ENCODE measurements at places on chromosomes 1 and 21. TPM values are rescaled to one million over a fixed set of nuclear protein-coding genes. Genes with fewer than 3 reads are reported as not detected.
A peak's percentile ranks its signal among the peaks of the same experiment; 100 is the strongest.

DNA sequence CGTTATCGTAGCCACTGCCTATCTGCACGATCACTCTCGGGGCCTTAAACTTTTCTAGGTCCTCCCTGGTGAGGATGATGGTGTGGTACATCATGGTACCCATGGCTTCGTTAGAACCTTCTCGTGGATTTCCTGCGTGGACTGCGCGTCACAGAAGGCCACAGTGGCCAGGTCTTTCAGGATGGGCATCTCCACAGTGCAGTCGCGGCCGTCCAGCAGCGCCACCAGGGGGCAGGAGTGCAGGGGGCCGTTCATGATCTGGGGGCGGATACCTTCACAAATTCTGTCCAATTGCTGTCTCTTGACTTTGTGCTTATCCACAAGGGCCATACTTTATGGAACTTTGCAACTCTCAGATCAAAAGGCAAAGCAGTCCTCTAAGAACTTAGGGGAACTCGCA is 69.6 kb downstream of the WLS start:
- DNase-seq, result no peak

- no peak for DNase-seq
These were observed 142.6 kb downstream of the KAZN start for GRCh38 chr1:14741082-14741481.

GRCh38 chr21:45288441-45288841 is 746 bp upstream of the POFUT2 start:
- DNase-seq, result no peak

DNA sequence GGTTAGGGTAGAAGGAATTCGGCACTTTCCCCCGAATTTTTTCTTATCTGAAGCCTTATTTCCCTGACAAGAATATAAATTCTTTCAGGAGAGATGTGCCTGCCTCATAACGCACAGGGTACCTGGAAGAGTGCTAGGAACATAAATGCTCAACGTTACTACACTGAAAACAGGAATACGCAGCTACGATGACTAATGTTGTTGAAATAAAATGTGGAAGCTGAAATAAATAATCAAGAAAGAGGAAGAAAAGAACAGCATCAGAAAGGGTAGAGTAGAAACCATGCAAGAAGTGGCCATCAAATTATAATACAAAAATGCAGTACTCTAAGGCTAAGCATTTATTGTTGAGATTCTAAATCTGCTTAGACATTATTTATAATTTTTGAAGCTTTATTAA is 33.9 kb downstream of the SLC66A1 start:
- no peak for DNase-seq

DNA sequence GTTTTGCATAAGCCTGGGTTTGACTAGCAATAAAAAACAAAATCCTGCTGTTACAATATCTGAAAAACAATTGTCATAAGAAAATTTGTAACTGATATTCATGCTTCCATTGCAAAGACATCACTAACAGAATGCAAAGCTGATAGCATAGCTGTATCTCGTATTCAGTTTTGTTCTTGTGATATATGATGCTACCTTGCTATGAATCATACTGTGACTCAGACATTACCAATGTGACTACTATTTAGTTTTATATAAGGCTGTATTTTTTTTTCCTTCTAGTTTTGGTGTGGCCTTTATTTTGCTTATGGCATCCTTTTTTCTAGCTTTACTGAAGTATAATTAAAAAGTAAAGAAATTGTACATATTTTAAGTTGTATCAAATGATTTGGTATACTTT is 1381.8 kb downstream of the MRPL39 start:
- peak; percentile 65 for DNase-seq

DNA sequence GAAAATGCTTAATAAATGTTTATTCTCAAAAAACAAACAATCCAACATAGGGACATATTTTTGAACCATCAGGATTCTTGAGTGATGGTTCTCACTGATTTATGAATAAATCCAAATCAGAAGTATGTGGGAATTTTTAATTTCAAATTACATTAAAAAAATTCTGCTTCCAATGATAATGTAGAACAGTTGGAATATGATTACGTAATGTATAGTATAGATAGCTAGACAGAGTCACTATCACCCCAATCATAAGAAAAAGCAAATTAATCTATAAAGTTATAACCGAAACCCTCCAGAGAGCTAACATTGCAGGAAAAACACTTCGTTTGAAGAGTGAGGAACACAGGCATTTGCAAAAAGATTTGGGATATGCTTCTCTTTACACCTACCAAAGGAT is 1600.6 kb upstream of the B3GALT2 start:
- no peak for DNase-seq

GRCh38 chr1:64875101-64875500 is 91.2 kb downstream of the JAK1 start:
- DNase-seq, result no peak

DNA sequence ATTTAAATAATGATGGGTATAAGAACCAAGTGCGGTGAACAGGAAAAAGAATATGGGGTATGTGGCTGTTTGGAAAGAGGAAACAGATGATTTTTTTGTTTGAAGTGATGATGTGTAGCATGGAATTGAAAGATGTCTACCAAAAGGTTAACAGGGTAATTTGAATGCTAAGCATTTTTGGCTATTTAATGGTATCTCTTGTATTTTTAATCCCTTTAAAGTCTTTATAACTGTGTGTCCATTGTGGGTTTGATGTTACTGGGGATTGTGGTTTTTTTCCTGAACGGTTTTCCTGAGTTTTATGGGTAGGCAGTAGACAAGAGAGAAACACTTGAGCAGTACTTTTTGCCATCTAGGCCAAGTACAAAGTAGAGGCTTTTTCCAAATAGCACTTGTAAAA is 63.2 kb downstream of the PRDM2 start:
- no peak for DNase-seq

- DNase-seq, result no peak
These were observed 662.9 kb downstream of the PLPP3 start for GRCh38 chr1:55916481-55916880.

DNA sequence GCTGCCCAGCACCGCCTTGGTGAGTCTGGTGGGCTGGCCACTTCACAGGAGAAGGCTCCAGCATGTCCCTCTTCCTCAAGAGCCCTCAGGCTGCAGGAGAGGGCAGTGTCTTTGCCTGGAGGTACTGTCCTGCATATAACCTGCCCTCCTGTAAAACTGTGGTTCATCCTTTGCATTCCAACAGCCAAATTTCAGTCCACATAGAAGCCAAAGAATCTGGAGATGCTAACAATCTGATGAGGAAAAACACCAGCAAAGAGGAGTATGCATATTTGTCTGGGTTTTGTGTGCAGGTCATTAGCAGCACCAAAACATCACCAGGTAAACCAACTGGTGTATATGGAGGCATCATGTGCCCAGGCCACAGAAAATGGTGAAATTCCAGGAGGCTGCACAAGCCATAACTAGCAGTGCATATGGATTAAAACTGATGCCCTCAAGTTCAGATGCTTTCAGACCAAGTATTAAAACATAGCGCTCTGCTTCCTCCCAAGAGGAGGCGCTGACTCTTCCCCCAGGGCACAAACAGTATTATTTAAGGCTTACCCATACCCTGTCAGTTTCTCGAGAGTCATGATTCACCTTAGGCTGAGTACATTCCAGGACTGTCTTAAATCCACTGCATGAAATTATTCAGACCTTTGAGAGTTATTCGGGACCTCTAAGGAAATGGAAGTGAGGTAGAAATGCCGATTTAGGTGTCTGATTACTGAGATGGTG is 150.5 kb upstream of the COA6 start:
- DNase-seq, result peak; percentile 43

- peak; percentile 81 for DNase-seq
These were observed 74.3 kb downstream of the TNFSF18 start for GRCh38 chr1:172976222-172977041.

GRCh38 chr1:53182716-53183094 is 13.9 kb upstream of the CPT2 start:
- DNase-seq, result no peak

DNA sequence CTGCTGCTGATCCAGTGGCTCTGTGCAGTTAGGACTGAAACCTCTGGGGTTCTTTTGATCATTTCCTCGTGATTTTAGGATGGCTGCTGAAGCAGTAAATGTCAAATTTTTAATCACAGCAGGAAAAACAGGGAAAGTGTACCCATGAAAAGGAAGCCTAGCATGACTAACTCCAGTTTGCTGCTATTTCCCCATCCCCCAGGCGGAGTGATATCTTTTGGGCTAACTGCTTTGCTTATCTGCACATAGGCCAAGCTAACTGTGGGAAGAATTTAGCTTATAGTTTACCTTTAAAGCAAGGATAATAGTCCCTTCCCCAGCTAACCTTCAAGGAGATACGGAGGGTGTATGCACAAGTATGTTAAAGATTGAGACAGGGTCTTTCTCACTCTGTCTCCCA is 149.8 kb upstream of the TNR start:
- DNase-seq, result no peak

DNA sequence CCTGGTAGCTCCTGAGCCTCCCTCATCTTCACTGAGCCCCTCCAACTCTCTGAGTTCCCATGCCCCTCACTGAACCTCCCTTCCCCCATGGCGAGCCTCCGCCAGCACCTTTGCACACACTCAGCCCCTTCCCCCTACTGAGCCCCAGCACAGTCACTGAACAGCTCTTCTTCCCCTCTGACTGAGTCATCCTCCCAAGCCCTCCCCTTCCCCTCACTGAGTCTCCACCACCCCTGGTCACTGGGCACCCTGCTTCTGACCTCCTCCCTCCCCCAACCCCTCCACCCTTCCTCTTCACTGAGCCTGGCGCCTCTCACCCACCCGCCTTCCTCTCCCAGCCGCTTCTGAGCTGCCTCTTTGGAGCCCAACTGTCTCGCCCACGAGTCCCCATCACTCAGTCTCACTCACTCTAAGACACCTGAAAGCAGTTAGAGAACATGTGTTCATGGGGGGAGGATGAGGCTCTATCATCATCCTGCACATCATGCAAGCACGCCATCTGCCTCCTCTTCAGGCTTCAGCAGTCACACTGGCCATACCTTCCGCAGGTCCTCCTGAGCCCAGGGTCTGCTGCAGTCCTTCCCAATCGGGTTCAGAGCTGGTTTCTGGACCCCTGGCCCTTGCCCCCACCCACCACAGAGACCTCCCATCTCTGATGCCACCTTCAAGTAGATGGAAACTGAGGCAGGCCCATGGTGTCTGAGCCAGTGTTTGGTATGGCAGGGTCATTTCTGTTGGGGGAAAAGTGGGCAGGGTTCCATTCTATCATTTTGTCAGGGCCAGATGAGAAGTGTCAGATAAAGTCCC is 2.0 kb upstream of the TRNP1 start:
- peak; percentile 83 for DNase-seq

GRCh38 chr1:61353797-61354406 is 271.5 kb downstream of the NFIA start:
- no peak for DNase-seq

PTPN22 gene
- 8.8 TPM for total RNA-seq

F5 gene
- total RNA-seq, result not detected
